ENCODE measurements at places on chromosomes 13 and 19. TPM values are rescaled to one million over a fixed set of nuclear protein-coding genes. Genes with fewer than 3 reads are reported as not detected.
A peak's percentile ranks its signal among the peaks of the same experiment; 100 is the strongest.

DNA sequence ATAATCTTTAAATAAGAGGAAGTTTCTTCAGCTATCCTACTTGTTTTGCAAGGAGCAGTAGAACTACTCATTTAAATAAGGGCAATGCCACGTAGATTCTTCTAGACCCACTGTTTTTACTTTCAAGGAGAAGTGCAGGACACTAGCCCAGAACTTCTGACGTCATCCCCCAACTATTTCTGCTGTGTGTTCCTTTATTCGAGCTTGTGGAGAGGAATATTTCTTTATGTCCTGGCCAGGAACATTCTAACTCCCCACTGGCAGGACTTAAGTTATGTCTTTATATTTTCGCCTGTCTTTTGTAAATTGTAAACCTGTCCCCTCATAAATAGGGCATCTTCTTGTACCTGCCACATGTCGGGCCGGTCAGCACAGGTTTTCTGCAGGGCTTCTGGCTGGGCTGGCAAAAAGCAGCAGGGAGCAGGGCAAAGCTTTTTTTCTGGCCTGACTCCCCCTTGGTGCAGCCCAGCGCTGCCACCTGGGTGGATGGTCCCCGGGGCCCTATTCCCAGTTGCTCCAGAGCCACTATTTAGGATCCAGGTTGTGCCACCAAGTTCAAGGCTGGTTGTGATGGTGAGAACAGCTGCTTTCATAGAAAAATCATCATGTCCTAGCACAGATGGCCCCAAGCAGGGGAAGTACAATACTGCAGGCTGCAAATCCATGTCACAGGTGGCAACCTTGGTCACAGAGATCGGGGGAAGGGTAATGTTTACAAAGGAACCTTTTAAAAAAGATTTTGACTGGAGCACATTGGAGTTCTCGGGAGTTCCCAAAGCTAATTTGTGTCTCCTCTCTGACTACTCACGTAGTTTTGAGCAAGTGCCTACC lies 1.8 kb downstream of the MBNL2 start:
- DNase-seq: no peak

- no peak for DNase-seq
Observed at GRCh38 chr13:40922437-40923040, 96.6 kb downstream of the ELF1 start.

DNA sequence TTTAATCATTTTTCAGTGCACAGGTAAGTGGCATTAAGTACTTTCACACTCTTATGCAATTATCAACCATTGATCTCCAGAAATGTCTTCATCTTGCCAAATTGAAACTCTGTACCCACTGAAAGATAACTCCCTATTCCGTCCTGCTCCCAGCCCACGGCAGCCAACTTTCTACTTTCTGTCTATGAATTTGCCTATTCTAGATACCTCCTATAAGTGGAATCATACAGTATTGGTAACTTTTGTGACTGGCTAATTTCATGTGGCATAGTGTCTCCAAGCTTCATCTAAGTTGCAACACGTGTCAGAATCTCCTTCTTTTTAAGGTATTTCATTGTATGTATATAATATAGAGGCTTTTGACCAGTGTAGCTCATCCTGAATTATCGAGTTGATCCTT lies 5.7 kb upstream of the CEACAM18 start:
- DNase-seq: no peak

DNA sequence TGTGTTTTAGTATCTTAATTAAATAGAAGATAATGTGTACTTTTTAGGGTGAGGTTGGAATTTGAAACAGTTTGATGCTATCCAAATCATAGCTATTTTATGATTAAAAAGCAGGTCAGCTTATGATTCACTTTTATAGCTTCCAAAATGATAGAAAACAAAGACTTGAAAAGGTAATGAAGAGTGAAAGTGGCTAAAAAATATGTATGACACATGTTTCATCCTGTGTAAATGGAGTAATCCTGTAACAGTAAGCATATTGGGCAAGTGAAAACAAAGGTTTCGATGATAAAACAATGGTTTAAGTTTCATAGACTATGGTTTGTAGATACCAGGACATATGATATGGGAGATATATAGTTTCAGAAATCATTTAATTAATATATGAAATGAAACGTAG lies 456.2 kb downstream of the PCDH20 start:
- no peak for DNase-seq

- no peak for DNase-seq
Observed at GRCh38 chr13:107545946-107546502, 669.3 kb downstream of the LIG4 start.

DNA sequence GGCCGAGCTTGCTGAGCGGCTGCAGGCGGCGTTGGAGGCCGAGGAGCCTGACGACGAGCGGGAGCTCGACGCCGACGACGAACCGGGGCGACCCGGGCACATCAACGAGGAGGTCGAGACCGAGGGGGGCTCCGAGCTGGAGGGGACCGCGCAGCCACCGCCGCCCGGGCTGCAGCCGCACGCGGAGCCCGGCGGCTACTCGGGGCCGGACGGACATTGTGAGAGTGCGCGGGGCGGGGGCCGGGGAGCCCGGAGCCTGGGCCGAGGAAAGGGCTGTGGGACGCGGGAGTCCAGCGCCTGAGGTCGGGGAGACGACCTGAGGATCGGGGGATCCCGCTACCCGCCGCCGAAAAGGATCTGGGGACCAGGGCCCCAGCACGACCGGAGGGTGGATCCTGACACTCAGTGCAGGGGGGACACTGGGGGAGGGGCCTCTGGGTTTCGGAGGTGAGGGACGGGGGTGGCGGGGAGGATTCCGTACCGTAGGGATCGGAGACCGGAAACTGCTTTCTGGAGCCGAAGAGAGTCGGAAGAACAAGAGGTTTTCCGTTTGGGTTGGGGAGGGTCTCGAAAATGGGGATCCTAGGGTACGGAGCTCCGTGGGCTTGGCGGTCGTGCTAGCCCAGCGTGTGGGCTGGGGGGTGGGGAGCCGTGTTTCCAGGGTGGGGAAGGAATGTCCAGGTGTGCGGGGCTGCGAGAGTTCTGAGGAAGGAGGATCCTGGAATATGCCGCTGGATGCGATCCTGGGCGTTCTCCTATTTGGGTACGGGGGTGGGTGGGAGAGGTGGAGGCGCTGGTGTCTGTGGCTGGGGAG lies 616 bp downstream of the HNRNPUL1 start:
- DNase-seq: no peak

- peak; percentile 80 for DNase-seq
Observed at GRCh38 chr19:17996826-17997316, 11.1 kb upstream of the ARRDC2 start.

- no peak for DNase-seq
Observed at GRCh38 chr13:99693852-99694611, 192.8 kb downstream of the TM9SF2 start.

- DNase-seq: no peak
Observed at GRCh38 chr19:917323-918151, at the start of gene KISS1R. Gene KISS1R (plus strand): TSS chr19:917333. CDS start chr19:917503, 170 bp downstream.

Gene NCAN
- total RNA-seq: 0.05 TPM

Gene RFX1
- total RNA-seq: 23.5 TPM

Gene NLRP5
- not detected for total RNA-seq

Gene TMEM91
- 16.3 TPM for total RNA-seq

Gene CEACAM16
- total RNA-seq: not detected

Gene SULT2A1
- not detected for total RNA-seq

Gene CLIP3
- 1.7 TPM for total RNA-seq

Gene SLC5A5
- 1.2 TPM for total RNA-seq

Data from naive thymus-derived CD4-positive, alpha-beta T cell (primary cell).